ENCODE measurements at places on chromosomes 5 and 9.

DNA sequence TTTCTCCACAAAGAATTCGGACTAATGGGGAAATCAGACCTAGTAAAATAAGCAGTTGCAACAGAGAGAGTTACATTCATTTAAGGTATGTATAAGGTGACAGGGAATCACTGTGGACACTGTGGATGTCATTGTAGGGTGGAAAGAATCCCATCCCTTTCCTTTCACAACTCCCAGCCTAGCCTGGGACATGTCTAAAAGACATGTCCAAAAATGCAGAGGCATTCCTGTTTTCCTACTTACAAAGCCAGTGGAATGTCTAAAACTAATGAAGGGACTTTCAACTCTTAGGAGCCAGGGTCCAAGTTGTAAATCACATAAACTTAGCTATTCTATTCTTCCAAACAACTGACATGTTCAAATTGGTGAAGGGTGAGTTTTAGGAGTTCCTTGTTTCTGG is 511.0 kb downstream of the PRELID2 start:
- H3K36me3 ChIP-seq = no peaks in the 10 kb centered on the region
- DNase-seq = no peak

GRCh38 chr5:132437604-132438266 is 52.8 kb downstream of the IRF1 start:
- no peaks in the 10 kb centered on the region for H3K27me3 ChIP-seq
- no peak overlapping the region for H3K4me3 ChIP-seq
- H3K27ac ChIP-seq = no peak overlapping the region
- peak; percentile 44 for DNase-seq
- H3K36me3 ChIP-seq = no peaks in the 10 kb centered on the region

DNA sequence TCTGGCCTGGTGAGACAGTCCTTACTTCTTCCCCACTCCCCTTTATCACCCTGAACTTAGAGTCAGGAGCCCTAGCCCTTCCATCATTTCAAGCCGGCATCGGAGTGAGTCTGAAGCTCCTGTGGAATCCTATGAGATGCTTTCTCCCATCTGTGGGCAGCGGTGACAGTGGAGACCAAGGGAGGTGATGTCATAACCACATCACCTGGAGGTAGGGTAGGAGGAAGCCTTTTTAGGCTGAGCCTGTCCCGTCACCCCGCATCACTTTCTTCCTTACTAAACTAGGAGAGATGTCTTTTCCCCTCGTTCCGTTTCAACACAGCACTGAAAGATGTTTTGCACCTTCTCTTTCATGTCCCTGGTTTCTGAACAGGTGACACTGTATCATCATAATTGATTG is 124.1 kb upstream of the WWC1 start:
- peaks cover 34% of the 10 kb centered on the region for H3K4me1 ChIP-seq
- H3K27ac ChIP-seq = no peak overlapping the region
- no peaks in the 10 kb centered on the region for H3K36me3 ChIP-seq
- DNase-seq = no peak

DNA sequence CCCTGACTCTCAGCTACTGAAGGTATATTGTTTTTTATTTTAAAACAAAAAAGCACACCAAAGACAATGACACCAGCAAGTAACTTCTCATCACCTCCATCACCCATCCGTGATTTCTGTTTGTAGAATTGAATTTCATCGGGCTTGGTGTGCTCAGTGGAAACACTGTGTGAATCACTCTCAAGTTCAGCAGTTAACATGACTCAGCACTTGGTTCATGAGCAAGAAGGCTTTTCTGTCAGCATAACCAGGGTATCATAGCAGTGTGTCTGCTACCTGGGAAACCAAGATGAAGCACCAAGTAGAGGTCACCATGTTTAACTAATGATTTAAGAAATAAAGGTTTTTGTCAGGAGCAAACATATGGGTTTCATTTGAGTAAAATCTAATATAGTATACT is 123.7 kb downstream of the INSYN2B start:
- H3K36me3 ChIP-seq = no peaks in the 10 kb centered on the region
- no peak for DNase-seq
- H3K27me3 ChIP-seq = no peaks in the 10 kb centered on the region
- H3K4me1 ChIP-seq = no peaks in the 10 kb centered on the region
- no peak overlapping the region for H3K27ac ChIP-seq

DNA sequence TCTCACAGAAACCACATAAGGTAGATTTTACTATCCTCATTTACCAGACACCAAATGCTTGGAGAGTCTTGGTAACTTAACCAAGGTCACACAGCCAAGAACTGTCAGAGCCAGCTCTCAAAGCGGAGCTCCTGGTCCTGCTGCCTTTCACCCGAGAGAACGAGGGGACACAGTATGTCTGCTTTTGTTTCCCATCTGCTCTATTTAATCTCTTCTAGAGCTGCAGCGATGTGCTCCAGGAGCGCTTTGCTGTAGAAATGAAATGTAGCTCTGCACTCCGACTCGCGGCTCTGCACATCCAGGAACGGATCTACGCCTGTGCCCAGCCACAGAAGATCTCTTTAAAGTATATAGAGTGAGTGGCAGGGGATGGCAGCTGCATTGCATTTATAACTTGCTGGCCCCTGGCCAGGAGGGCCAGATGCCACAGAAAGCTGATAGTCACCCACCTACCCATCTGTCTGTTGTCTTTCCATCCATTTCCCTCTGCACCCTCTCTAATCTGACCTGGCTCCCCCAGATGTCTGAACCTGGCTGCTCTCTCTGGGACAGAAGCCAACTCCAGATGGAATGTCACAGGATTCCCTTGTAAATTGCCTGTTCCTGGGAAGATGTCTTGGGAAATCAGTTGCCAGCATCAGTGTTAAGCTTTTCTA is 21.4 kb upstream of the TRMT10B start:
- no peak overlapping the region for H3K27ac ChIP-seq
- peaks cover 8% of the 10 kb centered on the region for H3K4me1 ChIP-seq
- peaks cover 51% of the 10 kb centered on the region for H3K27me3 ChIP-seq
- H3K4me3 ChIP-seq = no peak overlapping the region
- DNase-seq = no peak
- no peaks in the 10 kb centered on the region for H3K36me3 ChIP-seq

DNA sequence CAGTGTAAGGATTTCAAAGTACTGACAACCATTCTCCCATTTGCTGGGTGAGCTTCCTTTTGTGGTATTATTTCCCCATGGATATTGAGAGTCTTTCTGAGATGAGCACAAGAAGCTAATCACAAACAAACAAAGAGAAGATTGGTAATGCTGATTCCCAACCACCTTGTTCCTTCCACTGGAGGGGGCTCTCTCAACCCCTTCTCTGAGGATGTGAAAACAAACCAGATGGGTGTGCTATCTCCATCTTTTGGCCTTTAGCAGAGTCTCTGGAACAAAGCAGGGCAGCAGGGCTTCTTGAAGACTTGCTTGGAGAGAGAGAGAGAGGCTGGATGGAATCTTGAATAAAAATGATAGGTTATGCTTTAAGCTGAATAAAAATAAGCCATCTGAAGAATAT is 576.7 kb upstream of the ZNF462 start:
- H3K4me1 ChIP-seq = peaks cover 27% of the 10 kb centered on the region
- H3K4me3 ChIP-seq = no peak overlapping the region

GRCh38 chr5:150190503-150190979 is 679 bp downstream of the SLC6A7 start:
- no peak overlapping the region for H3K27ac ChIP-seq
- H3K27me3 ChIP-seq = peaks cover 84% of the 10 kb centered on the region
- no peaks in the 10 kb centered on the region for H3K36me3 ChIP-seq
- H3K4me1 ChIP-seq = peaks cover 16% of the 10 kb centered on the region

- no peaks in the 10 kb centered on the region for H3K4me1 ChIP-seq
- DNase-seq = no peak
- H3K36me3 ChIP-seq = no peaks in the 10 kb centered on the region
- no peak overlapping the region for H3K27ac ChIP-seq
Measured at GRCh38 chr5:146041180-146041789, 64.1 kb downstream of the PLAC8L1 start.

GRCh38 chr5:97106216-97106581 is 36.2 kb downstream of the LIX1 start:
- no peaks in the 10 kb centered on the region for H3K27me3 ChIP-seq
- peaks cover 40% of the 10 kb centered on the region for H3K36me3 ChIP-seq
- DNase-seq = no peak

GRCh38 chr9:34457266-34458012 is 931 bp downstream of the FAM219A start:
- H3K27me3 ChIP-seq = peaks cover 35% of the 10 kb centered on the region
- peak overlapping the region; percentile 59 for H3K4me3 ChIP-seq
- no peak overlapping the region for H3K27ac ChIP-seq
- no peaks in the 10 kb centered on the region for H3K36me3 ChIP-seq

DNA sequence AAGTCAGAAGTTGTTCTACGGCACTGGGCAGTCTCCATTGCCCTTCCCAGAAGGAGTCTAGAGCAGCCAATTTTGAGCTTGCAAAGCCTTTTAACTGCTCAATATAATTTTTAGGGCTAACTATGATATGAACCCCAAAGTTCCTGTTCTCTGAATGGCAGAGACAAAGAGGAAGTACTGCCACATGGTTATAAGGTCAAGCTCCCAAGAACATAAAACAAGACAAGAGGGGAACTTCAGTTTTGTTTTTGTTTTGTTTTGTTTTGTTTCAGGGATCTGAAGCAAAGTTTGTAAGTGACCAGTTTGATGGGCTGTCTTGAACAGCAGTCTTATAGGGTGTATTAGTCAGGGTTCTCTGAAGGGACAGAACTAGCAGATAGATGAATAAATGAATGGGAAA is 11.9 kb upstream of the SMC2 start:
- H3K4me1 ChIP-seq = no peaks in the 10 kb centered on the region
- no peaks in the 10 kb centered on the region for H3K27me3 ChIP-seq
- no peaks in the 10 kb centered on the region for H3K36me3 ChIP-seq

DNA sequence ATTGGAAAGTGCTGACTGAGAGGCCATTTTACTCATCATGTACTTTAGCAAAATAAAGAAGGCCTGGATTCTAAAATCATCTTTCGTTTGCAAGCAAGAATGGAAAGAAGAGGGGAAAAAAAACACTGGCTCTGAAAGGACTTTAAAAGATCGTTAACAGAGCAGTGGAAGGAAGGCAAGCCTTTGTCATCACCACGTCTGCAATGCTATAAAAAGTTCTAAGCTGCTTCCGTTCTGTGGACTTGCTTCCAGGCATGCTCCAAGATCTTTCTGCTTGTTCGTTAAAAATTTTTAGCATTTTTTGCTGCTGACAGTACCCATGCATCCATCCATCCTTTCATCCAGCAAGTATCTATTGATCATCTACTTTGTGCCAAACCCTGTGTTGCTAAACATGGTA is 226.5 kb downstream of the GABBR2 start:
- H3K4me1 ChIP-seq = no peaks in the 10 kb centered on the region
- H3K27me3 ChIP-seq = no peaks in the 10 kb centered on the region
- H3K4me3 ChIP-seq = no peak overlapping the region
- H3K36me3 ChIP-seq = no peaks in the 10 kb centered on the region
- no peak for DNase-seq

DNA sequence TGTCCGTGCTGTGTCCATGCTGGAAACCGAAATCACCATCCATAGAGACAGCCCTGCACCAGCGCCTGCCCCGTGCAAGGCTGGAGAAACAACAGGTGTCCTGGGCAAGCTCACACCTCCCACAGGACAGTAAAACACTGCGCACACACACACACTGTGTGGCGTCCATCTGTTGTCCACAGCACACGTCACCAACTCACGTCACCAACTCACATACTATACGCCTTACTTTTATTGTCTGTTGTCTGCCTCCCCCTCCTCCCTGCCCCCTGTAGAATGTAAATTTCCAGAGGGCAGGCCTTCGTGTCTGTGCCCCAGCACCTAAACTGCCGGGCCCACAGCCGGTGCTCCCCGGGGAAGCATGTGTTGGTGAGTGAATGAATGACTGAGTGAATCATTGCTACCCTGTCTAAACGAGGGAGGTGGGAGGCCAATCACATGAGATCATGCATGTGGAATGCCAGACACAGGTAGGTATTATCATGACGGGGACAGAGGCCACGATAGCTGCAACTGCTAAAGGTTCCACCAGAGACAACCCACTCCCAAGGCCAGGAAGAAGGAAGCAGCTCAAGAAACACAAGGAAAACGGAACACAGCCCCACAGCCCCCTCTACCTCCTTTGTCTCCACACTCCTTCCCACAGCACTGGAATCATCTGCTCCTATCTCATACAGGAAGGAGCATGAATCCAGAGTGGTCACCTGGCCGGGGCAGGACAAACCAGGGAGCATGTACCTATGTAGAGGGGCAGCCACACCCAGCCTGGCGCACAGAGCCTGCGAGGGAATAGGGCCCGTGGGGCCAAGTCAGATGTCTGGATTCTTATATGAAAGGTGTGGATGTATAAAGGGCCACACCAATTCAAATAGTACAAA is 41.9 kb downstream of the STK10 start:
- H3K27ac ChIP-seq = no peak overlapping the region
- no peaks in the 10 kb centered on the region for H3K36me3 ChIP-seq
- no peak overlapping the region for H3K4me3 ChIP-seq
- no peak for DNase-seq
- H3K4me1 ChIP-seq = peaks cover 7% of the 10 kb centered on the region

GRCh38 chr5:142740474-142741242 is 29.5 kb upstream of the ARHGAP26 start:
- no peaks in the 10 kb centered on the region for H3K27me3 ChIP-seq
- DNase-seq = no peak
- no peaks in the 10 kb centered on the region for H3K36me3 ChIP-seq
- no peak overlapping the region for H3K4me3 ChIP-seq
- peaks cover 11% of the 10 kb centered on the region for H3K4me1 ChIP-seq

DNA sequence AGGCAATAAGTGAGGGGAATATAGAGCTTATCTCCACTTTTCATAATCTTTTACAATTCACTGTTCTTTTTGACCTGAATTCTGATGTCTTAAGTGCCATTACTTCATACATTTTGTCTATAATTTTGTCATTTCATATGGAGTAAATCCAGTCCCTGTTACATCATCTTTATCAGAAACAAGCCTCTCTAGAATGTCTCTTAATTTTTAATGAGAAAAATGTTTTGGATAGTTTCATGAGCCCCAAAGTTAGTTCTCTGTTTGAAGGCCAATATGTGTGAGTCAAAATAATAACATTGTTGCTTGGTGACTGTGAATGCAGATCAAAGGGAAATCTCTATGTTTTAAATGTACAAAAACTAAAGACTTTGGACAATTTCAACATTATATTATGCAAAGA is 329.6 kb upstream of the ARRDC3 start:
- H3K4me1 ChIP-seq = no peaks in the 10 kb centered on the region
- DNase-seq = no peak
- H3K36me3 ChIP-seq = no peaks in the 10 kb centered on the region
- H3K4me3 ChIP-seq = no peak overlapping the region

GRCh38 chr9:33234511-33235467 is 5.2 kb upstream of the SPINK4 start:
- H3K27ac ChIP-seq = no peak overlapping the region
- H3K27me3 ChIP-seq = peaks cover 20% of the 10 kb centered on the region

All from neural progenitor cell (in vitro differentiated cells).